CD4-positive, alpha-beta T cell treated with Interleukin-17A for 1 hour (primary cell): ENCODE measurements at places on chromosomes 2 and 18.
A peak's percentile ranks its signal among the peaks of the same experiment; 100 is the strongest.

GRCh38 chr18:38243291-38243690 is 677.7 kb upstream of the CELF4 start:
- DNase-seq, result no peak

DNA sequence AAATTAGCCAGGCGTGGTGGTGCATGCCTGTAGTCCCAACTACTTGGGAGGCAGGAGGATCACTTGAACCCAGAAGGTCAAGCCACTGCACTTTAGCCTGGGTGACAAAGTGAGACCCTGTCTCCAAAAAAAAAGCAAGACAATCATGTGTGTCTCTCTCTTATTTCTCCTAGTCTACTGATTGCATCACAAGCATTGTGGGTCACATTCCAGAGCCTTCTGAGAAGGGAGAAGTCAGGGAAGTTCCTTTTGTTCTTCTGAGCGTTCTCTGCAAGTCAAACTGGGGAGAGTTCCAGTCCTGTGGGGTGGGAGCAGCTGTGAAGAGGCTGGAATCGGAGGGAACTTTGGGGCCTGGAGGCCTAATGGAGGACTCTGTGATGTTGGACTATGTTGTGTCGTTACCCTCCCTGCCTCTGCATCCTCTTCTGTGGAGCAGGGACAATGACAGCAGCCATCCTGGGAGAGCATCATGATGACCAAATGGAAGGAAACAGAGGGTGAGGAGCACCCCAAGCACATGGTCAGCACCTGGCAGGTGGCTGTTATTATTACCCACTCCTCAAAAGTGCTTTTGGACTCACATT is 115.4 kb downstream of the MRO start:
- no peak for DNase-seq

- no peak for DNase-seq
Measured at GRCh38 chr2:109162999-109163398, 34.0 kb downstream of the SH3RF3 start.

DNA sequence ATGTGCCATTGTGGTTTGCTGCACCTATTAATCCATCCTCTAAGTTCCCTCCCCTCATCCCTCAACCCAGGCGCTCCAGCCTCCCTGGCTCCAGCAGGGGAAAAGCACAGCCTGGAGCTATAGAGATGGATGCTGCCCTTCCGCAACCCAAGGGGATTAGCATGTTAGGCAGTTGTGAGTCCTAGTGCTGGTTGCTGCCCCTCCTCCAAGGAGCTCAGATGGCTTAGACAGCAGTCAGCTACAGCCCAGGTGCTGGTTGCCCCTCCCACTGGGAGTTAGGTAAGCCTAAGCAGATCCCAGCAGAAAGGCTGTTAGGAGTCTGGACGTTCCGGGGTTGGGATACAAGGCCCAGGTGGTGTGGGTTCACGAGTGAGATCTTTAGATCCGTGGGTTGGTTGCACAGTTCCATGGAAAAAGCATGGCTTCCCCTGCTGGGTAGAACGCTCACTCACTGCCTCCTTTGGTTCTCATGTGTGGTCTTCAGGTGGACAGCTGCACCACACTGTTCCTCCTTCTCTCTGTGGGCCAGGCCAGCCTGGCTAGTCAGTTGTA is 446.1 kb downstream of the ZNF804A start:
- no peak for DNase-seq

DNA sequence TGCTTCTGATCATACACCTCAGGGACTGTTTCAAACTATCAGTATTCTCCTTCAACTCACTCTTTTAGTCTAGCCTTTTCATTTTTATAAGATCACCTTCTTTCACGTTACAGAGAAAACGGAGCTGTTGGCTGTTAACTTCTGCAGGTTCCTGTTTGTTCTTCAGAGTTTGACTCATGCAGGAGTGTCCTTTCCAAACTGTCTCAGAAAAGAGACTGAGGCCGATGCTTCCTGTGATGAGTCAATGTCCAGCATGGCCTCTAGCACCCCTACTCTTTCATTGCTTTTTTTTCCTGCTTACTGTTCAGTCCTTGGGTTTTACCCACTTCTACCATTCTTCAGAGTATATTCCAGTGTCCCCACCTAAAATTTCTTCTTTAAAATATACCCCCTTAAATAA is 240.8 kb upstream of the RGPD4 start:
- DNase-seq, result no peak

GRCh38 chr18:45993438-45993837 is 26.3 kb upstream of the EPG5 start:
- no peak for DNase-seq

- no peak for DNase-seq
Measured at GRCh38 chr2:42698940-42699339, 65.0 kb downstream of the OXER1 start.

- peak; percentile 6 for DNase-seq
Measured at GRCh38 chr18:76565238-76566173, 70.5 kb upstream of the ZNF516 start.

DNA sequence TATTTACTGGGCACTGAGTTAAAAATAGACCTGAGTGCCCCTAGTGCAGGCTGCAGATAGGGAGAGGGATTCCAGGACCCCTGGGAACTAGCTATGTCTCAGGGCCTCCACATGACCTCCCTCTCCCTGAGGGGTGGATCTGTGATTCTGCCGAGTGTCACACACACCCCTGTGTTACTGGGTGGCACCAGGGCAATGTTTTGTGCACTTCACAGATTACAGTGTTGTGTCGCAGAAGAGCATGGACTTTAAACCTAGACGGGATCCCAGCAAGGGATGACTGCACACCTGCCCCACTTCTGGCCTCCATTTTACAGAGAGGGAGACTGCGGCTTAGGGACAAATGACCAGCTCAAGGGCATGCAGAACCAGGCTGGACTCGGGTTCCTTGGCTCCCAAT is 65.6 kb downstream of the ZFP36L2 start:
- no peak for DNase-seq

DNA sequence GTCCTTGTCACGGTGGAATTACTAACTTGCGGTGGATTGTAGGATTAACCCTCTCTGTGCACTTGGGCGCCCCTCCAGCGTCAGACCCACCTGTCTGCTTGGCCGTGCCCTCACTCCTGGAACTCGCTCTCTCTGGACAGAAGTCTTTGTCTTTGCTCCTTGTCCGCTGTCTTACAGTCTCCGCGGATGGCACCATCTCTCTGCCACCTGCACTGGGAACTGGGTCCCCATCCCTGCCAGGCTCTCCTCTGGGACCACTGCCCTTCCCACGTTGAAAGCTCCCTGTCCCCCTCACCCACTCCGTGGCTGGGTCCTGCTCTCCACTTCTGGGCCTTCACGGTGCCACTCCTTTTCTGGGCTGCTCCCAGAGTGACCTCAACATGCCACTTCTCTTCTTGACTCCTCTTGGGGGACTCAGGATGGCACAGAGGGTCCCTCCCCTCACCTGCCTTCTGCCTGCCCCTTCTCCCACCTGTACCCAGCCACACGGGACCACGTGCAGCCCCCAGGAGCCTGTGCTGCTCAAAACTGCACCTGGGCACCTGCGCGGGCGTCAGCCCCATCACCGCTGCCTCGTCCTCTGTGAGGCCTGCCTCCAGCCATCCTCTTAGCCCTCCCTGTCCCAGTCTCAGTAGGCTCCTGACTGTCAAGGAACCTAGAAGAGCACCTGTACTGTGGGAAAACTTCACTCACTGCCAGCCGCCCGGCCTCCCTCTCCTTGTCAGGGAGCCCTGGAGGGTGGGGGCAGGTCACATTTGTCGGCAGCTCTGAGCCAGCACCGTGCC is 11.1 kb downstream of the CNDP2 start:
- no peak for DNase-seq

DNA sequence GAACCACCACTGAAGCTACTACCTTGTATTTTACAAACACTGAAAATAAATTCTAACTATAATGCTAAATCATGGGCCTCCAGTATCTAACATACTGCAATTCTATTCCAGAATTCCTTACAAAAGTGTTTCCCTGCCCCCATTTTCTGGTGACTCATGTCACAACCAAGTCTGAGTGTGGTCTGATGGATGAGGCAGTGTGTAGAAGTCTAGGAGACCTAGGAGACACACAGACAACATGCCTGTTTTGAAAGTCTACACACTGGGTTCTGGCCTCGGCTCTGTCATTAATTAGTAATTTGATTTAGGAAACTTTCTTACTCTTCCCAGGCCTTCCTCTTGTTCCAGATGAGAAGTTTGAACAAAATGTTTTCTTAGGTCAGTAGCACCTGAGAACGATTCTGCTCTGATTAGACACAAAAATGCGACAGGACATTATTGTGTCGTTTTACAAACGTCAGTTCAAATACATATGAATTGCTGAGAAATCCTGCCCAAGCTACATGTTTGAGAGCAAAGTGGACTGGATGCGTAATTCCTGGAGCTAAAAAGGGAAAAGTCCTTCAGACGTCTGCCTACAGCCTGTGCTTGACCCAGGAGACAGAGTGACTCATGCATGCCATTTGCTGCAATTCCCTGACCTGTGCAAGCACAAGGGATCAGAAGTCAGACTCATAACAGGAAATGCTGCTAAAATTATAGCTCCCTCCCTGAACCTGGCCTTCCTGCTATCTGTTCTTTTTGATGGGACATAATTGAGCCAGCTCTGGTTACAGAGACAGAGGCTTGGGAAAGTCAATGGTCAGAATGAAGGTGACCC is 494.4 kb downstream of the SOX11 start:
- no peak for DNase-seq

- DNase-seq, result no peak
Measured at GRCh38 chr18:1412655-1413322, 508.1 kb downstream of the ADCYAP1 start.

- DNase-seq, result no peak
Measured at GRCh38 chr2:70088598-70089219, 1.4 kb downstream of the PCBP1 start.

DNA sequence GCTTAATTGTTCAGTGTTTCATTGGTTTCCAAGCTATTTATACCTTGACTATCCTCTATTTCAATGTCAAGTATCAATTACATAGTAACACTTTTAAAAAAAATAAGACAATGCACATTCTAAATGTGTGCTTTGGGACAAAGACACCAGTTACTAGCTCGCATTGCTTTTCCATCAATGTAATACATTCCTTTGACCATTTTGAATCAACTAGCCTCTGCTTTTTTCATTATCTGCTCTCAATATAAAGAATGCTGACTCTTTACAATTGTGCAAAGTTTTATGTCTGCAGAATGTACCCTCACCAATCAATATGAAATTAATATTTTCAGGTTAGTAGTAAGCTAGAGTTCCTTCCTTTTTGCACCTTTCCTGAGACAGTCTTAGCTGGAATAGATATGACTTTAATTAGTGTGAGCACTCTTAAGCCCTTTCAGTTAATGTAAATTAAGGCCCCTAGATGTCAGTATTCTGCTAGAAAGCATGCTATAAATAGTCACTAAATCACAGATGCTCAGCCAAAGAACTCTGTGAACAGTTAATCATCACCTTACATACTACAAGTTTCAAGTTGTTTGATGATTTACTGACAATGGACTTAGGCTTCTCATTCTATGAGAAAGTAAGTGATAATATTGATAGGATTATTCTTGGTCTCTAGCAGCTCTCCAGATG is 413.6 kb downstream of the PTH2R start:
- no peak for DNase-seq

GRCh38 chr2:182245963-182246362 is 180.9 kb downstream of the PDE1A start:
- no peak for DNase-seq

- DNase-seq, result no peak
Measured at GRCh38 chr18:43175257-43175656, 59.8 kb upstream of the RIT2 start.

DNA sequence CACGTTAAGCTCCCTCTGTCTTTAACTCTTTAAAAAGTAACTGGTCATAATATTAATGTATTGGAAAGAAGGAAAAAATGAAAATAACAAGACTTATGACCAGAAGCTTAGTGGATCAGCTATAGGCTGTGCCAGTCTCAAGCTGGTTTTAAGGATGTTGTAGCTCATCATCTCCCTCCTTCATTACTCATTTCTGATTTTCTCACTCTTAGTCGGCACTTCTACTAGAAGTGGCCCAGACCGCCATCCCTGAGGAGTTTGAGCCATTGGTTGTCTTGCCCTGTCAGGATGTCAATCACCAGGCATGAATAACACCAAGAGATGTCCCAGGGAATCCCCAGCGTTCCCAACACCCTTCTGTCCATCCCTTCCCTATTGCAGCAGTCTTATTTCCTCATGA is 151.5 kb downstream of the ASXL3 start:
- DNase-seq, result no peak

DNA sequence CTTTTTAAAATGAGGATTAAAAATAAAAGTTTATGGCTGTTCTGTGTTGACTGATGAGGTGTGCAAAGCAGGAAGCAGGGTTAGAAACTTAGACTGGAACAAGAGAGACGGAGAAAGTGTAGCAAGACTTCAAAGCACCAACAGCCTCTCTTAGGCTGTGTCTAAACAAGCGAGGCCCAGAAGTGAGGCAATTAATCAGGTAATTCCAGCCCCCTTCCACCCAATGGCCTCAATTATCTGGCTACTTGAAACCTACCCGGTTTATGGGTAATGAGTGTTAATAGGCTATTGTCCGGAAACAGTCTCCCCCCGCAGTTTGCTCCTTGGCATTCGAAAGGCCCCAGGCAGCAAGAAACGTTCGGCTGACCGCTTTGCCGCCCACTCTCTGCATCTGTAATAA is 171.7 kb upstream of the MYCN start:
- no peak for DNase-seq

GRCh38 chr18:74266161-74266560 is 25.6 kb downstream of the CYB5A start:
- no peak for DNase-seq

DNA sequence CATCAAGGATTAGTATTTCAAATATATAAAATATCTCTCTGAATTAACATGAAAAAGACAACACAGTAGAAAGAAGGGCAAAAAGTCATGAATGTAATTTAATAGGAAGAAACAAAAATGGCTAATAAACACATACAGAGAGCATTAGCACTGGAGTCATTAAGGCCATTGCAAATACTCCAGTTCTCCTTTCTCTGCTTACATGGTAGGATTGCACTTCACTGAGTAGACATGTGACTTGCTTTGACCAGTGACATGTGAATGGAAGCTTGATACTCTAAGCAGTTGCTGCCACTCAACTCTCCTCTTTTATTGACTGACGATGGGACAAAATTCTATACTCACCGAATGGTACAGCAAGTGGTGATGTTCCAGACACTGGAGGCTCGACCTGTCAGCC is 153.9 kb upstream of the LGALSL start:
- no peak for DNase-seq

- DNase-seq, result no peak
Measured at GRCh38 chr2:128197059-128197458, 106.1 kb downstream of the UGGT1 start.

GRCh38 chr2:120225549-120226065 is 2.4 kb upstream of the TMEM185B start:
- DNase-seq, result no peak

DNA sequence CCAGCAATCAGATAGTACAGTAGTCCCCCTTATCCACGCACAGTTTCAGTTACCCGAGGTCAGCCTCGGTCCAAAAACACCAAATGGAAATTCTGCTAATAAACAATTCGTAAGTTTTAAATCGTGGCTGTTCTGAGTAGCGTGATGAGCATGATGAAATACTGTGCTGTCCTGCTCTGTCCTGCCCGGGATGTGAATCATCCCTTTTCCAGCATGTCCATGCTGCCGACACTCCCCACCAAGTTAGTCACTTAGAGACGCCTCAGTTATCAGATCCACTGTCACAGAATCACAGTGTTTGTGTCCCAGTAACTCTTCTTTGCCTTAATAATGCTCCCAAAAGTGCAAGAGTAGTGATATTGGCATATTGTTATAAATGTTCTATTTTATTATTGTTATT is 62.1 kb downstream of the MEX3C start:
- no peak for DNase-seq
